ENCODE measurements at places on chromosomes 16 and 17.

DNA sequence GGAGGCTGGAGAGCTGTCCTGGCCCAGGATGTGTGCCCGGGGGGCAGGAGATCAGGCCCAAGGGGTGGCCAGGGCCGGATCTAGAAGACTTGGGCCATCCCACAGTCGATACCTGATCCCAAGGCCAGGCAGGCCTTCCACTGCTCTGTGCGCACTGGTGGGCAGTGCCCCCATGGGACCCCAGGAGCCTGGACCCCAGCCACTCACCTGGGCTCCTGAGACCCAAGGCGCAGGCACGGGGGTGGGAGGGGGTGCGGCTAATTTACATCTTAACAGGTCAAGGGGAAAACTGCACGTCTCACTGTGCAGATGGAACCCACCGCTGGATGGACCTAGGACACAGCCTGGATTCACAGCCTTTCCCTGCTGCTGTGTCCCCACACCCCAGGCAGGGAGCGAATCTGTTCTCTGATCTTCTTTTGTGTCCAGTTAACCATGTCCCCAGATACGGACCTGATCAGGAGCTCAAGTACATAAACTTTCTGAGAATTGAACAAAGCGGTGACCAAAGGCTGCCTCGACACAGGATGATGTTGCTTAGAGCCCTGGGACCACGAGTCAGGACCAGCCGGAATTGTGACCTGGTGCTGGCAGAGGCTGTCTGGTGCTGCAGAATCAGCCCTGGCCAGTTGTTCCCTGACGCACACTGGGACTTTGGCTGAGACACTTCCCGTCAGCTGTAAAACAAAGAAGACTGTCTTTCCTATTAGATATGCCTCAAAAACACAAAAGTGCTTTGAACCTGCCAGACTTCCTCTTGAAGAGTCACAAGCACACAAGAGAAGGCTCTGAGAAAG, 60.6 kb downstream of the TNFRSF13B start:
- no peak for DNase-seq

DNA sequence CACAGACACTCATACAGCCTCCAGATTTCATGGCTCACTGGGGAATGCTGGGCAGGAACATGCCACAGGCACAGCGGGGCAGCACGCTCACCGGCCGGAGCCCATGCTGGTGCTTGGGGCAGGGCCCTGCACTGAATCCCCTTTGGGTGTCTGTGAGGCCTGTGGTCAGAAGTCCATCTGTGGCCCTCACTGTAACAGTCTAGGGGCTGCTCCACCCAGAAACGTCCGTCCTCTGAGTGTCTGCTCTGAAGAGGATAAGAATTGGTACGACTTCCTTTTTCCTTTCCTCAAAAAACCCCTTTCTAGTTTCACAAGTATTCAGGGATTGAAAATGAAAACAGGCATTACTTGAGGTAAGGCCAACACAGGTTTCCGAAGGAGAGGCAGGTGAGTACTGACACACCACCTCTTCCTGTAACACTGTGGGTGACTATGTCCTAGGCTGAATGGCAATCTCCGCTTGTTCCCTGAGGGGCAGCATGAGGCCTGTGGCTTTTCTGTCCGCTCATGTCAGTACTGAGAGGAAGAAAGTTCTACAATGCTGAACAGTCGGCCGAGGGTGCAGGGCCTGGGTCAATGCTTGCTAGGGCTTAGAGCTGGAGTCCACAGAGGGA, 42.5 kb downstream of the TMEM11 start:
- DNase-seq = no peak

GRCh38 chr17:9217151-9218056, 196.1 kb downstream of the NTN1 start:
- no peak for DNase-seq

DNA sequence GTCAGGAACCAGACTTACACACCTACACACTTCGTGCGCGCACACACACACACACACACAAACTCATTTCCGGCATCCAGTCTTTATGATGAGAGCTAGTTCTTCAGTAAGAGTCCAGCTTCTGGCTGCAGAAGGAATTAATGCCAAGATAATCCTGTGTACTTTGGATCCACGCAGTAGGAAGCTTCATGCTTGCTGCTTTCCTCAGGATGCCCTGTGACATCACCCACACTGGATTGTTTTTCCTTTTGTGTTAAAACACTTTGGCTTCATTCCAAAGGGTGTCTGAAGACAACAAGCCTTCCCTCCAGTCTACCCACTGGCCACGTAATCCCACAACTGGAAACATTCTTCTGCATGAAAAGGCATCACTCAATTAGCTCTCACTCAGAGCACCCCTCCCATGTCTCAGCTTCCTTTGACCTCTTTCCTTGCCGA, 35.4 kb downstream of the KCNJ16 start:
- DNase-seq = peak; percentile 38

GRCh38 chr17:57442914-57443571, 186.7 kb downstream of the MSI2 start:
- DNase-seq = no peak

DNA sequence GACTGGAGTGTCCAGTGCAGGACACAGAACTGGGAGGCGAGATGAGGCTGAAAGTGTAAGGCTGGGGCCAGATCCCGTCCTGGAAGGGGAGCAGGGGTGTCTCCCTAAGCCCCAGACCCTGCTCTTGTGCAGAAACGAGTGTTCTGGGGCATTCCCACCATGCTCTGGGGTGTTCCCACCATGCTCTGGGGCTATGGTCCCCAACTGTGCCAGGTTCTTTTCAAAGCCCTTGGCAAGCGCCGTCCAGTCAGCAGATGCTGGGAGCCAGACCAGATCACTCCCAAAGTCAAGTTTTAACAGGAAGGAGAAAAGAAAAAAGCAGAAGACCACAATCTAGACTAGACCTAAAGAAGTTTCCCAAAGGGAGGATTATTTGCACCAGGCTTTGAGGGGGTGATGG, 2.5 kb downstream of the TAX1BP3 start:
- no peak for DNase-seq

DNA sequence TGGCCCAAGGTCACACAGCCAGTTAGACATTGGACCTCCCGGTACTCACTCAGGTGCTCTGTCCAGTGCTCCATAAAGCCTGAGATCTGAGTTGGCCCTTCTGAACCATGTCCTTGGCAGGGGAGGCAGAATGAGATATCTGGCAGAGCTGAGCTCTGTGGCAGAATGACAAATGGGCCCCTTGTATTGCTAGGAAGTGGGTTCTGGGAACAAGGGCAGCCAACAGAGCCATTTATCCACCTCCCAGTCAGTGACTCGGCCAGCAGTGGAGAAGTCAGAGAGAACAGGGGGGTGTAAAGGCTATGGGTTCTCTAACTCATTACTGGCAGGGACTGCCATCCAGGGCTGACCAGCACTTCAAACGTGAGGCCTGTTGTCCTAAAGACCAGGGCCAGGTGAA, 117.1 kb upstream of the NLRP1 start:
- no peak for DNase-seq

GRCh38 chr16:5634666-5635180, 537.1 kb upstream of the EEF2KMT start:
- no peak for DNase-seq

GRCh38 chr17:63116967-63117830, 151.2 kb downstream of the TANC2 start:
- peak; percentile 88 for DNase-seq

- DNase-seq = peak; percentile 80
These were observed 428 bp upstream of the SALL1 start for GRCh38 chr16:51151435-51151960.

- peak; percentile 65 for DNase-seq
These were observed 210.0 kb downstream of the BCAS3 start for GRCh38 chr17:60887614-60888028.

DNA sequence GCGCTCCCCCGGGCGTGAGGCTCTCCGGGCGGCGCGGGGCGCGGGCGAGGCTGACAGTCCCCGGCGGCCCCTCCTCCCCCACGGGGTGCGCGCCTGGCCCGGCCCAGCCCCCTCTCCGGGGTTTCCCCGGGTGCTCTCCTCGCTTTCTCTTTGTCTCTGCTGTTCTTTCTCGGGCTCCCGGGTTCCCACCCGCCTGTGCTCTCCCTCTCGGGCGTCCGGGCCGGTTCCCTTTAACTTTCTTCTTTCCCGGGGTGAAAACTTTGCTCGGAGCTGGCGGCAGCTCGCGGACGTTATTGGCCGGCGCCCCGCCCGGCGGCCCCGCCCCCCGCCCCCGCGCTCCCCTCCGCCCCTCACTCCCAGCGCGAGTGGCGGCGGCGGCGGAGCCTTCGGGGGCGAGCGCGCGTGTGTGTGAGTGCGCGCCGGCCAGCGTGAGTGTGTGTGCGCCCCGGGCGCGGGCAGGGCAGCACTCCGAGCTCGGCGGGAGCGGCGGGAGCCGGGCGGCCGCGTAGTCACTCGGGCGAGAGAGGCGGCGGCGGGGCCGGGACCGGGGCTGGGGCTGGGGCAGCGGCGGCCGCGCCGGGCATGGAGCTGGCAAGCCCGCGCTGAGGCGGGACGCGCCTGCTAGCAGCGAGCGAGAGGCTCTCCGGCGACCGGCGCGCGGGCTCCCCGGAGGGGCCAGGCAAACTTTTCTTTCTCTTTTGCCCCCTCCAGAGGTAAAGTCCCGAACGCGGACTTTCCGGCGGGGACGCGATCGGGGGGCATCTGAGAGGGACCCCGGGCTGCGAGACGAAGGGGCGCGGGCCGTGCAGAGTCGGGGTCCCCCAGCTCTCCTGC, at the start of gene NTN1:
TSS of gene NTN1 (plus strand) at position 353 of the 834 bp plus-strand sequence. CDS start 864 bp downstream, outside the sequence.
- DNase-seq = no peak

DNA sequence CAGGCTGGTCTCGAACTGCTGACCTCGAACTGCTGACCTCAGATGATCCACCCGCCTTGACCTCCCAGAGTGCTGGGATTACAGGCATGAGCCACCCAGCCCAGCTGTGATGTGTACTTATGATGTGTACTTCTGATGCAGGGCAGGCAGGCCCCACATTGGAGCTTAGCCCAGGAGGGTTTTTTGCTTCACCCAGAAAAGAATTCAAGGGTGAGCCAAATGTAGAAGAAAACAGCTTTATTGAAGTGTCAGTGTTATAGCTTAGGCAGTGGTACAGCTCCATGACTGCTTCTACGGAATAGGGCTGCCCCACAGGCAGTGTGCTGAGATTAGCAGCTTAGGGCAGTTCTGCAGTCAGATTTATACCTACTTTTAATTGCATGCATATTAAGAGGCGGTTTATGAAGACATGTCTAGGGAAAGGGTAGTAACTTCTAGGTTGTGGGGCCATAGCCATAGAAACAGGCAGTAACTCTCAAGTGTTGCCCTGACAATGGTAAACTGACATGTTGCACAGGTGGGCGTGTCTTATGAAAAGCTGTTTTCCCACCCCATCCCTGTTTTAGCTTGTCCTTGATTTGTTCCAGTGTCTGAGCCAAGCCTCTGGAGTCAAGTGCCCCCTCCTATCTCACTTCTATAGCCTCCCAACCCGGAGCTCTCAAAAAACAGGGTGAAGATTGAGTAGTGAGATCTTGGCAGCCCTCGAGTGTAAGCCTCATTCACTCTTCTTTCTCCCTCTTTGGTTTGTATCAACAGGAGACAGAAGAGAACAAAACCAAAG, 24.1 kb upstream of the POLR3E start:
- no peak for DNase-seq

GRCh38 chr16:30490210-30490609, 17.7 kb downstream of the ITGAL start:
- no peak for DNase-seq

DNA sequence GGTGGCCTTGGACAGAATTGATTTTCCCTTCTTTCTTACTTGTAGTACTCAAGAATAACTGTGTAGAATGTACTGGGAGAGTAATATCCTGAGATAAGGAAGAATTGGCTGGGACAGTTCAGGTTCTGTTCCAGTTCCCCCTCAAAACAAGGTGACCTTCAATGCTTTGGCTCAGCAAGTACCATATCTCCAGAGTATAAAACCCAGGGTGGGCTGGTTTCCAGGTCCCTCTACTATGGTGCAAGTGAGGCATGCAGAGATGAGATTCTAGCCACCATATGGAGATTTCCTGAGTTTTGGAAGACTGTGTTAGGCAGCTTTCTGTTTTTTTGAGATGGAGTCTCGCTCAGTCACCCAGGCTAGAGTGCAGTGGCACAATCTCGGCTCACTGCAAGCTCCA, 18.1 kb upstream of the DLX3 start:
- DNase-seq = no peak

GRCh38 chr17:80880648-80880985, 111.0 kb upstream of the CHMP6 start:
- no peak for DNase-seq

GRCh38 chr17:67833946-67834631, 8.8 kb downstream of the BPTF start:
- DNase-seq = no peak

DNA sequence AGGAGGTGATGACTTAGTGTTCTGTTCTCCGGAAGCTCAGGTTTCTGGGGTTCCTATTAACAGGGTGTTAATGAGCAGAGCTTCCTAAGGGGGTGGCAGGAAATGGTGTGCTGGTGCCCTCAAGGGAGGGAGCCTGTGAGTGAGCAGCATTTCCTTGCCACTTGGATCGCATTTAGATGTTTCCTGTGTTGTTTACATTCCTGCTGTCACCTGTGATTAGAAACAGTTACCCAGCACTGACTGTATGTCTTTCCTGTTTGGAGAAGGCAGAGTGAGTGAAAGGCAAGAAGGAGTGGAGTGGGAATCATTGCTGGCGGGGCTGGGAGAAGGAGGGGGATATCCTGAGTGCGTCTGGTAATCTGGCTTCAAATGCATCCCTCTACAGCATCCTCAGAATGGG, 214.6 kb downstream of the CCDC182 start:
- no peak for DNase-seq

GRCh38 chr16:31016018-31016417, 5.6 kb upstream of the STX1B start:
- no peak for DNase-seq

- no peak for DNase-seq
These were observed 22.7 kb downstream of the BCO1 start for GRCh38 chr16:81261049-81261648.

DNA sequence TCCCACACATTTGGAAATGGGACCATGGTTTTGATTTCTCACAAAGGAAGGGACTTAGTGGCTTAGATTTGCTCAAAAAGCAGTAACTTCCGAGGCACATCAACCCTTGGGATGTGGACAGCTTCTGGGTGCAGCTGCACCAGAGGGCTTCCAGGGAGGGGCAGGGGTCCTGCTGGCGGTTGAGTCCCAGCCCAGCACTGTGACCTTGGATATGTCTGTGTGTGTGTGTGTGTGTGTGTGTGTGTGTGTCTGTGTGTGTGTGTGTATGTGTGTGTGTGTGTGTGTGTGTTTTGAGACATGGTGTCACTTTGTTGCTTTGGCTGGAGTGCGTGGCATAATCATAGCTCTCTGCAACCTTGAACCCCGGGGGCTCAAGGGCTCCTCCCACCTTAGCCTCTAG, 130.8 kb downstream of the CLEC16A start:
- DNase-seq = no peak

DNA sequence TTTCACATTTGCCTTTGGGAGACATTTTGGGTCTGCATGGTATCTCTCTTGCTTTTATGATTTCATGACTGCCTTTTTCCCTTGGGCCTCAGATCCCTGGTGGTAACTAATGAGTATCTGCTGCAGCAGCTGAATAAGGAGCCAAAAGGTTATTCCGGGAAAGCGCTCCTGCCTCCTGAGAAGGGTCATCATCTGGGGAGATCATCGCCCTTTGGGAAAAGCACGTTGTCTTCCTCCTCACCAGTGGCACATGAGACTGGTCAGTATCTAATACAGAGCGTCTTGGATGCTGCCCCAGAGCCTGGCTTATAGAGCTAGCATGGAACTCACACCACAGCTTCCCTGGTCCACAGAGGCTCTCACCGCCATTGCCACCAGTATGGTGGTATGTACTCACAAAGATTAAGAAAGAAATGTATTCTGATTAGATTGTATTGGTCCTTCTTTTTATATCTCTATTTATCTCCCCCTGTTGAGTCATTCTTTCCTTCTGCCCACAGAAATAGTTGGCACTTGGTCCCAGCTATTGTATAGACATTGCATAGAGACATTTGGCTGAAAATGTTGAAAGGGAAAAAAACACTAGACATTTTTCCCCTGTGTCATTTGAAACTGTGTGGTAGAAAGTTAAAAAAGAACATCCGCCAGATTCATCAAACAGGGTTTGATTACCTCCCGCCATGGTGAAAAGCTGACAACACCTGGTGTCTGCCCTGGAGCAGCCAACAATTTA, 8.4 kb downstream of the TPPP3 start:
- peak; percentile 16 for DNase-seq
